Renal cortex interstitium (tissue), 15 donors: ENCODE measurements at places on chromosomes 16 and 17. TPM values are rescaled to one million over a fixed set of nuclear protein-coding genes. Genes with fewer than 3 reads are reported as not detected.

NACA2 gene
- polyA plus RNA-seq = 2.4 TPM

TBX6 gene
- 1.5 TPM for polyA plus RNA-seq

SLFN12 gene
- 15.7 TPM for polyA plus RNA-seq

SMARCD2 gene
- 61.8 TPM for polyA plus RNA-seq

PSME3 gene
- polyA plus RNA-seq = 115 TPM

PMP22 gene
- polyA plus RNA-seq = 58.1 TPM

C17orf67 gene
- polyA plus RNA-seq = 1.3 TPM

PLA2G10 gene
- polyA plus RNA-seq = 0.77 TPM

ENPP7 gene
- polyA plus RNA-seq = 3.5 TPM

KRT12 gene
- not detected for polyA plus RNA-seq

CACNG1 gene
- not detected for polyA plus RNA-seq

CRHR1 gene
- polyA plus RNA-seq = 0.39 TPM

PLK1 gene
- polyA plus RNA-seq = 32.7 TPM

TP53TG3B gene
- polyA plus RNA-seq = not detected

PRR35 gene
- 5.7 TPM for polyA plus RNA-seq

MARF1 gene
- 65.2 TPM for polyA plus RNA-seq

SPATA22 gene
- polyA plus RNA-seq = 0.36 TPM

DBNDD1 gene
- polyA plus RNA-seq = 14.7 TPM

SULT1A2 gene
- polyA plus RNA-seq = 2.0 TPM

RNF151 gene
- not detected for polyA plus RNA-seq

HAP1 gene
- 1.2 TPM for polyA plus RNA-seq

C16orf89 gene
- polyA plus RNA-seq = 7.5 TPM

SCNN1G gene
- polyA plus RNA-seq = 36.0 TPM

ZC3H18 gene
- 43.3 TPM for polyA plus RNA-seq

CLEC19A gene
- polyA plus RNA-seq = 0.27 TPM

KRTAP4-3 gene
- polyA plus RNA-seq = not detected

FZD2 gene
- 24.5 TPM for polyA plus RNA-seq

IL17C gene
- polyA plus RNA-seq = not detected

ASB16 gene
- polyA plus RNA-seq = 2.6 TPM

CCL8 gene
- not detected for polyA plus RNA-seq

SGCA gene
- 0.47 TPM for polyA plus RNA-seq

NPIPB9 gene
- polyA plus RNA-seq = 1.7 TPM

PPL gene
- polyA plus RNA-seq = 23.1 TPM

IGFALS gene
- polyA plus RNA-seq = 2.1 TPM

P2RX1 gene
- 1.4 TPM for polyA plus RNA-seq

AGRP gene
- not detected for polyA plus RNA-seq

MYH1 gene
- 0.03 TPM for polyA plus RNA-seq

CCL23 gene
- not detected for polyA plus RNA-seq

RAMP2 gene
- polyA plus RNA-seq = 80.9 TPM

RNF43 gene
- 13.6 TPM for polyA plus RNA-seq

TBC1D24 gene
- 19.0 TPM for polyA plus RNA-seq

NPIPB5 gene
- 133 TPM for polyA plus RNA-seq

FNDC8 gene
- polyA plus RNA-seq = 0.28 TPM

PER1 gene
- polyA plus RNA-seq = 53.9 TPM

RAB26 gene
- 2.6 TPM for polyA plus RNA-seq

PTX4 gene
- not detected for polyA plus RNA-seq

RAB11FIP4 gene
- polyA plus RNA-seq = 14.0 TPM

CAPNS2 gene
- polyA plus RNA-seq = not detected

KRTAP9-2 gene
- polyA plus RNA-seq = not detected

MMP2 gene
- 271 TPM for polyA plus RNA-seq

ITGB3 gene
- polyA plus RNA-seq = 18.6 TPM

PRSS27 gene
- 1.8 TPM for polyA plus RNA-seq
